Thoracic aorta (tissue), 2 donors: ENCODE measurements at places on chromosomes 7 and 10.

DNA sequence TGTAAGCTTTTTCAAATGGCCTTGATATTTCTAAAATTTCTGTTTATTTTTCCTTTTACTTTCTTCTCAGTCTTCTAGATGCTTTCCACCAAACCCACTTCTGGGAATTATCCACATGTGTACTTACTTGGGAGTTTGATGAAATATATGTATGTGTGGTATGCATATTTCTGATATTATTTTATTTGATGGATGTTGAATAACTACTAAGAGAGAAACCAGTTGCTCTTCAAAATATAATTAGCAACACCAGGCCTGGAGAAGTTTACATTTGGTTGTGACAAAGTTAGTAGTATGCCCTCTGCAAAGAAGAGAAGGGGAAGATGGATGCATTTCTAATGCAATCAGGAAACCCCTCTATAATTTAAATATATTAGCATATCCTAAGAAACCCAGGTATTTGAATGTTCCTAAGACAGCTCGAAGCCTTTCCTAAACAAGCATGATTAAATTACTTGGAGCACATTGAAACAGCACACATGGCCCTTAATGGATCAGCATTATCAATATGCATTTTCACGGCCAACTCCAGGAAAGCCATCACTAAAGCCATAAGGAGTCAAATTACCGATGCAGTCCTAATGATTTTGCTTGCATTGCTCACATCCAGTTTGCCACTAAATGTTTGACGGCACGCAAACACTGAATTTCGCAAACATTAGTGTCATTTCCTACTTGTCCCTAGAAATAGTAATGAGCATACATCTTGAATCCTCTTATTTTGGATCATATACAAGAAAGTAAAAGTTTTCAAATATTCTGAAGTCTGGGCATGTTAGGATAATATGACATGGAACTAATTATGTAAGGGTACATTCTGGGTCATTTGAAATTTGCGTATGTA lies 393.8 kb downstream of the EXOC4 start:
- DNase-seq, result no peak

- no peak for DNase-seq
Measured at GRCh38 chr7:70504254-70504653, 627.7 kb upstream of the GALNT17 start.

DNA sequence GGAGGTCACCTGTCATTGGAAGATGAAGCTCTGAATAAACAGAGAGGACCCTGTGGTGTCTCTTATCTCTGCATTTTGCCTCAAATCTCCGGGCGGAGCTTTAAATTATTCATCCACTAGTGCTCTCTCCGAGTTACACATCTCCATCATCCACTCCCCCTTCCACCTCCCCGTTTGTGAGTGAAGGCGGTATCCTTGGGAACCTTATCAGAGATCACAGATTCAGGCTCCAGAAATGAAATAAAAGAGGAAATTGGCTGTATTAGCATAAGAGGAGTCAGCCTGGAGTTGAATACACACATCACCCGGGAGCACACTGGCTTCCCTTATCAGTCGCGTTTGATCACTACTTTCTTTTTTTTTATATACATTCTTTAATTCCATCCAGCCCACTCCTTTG lies 1184.8 kb downstream of the GATA3 start:
- no peak for DNase-seq

DNA sequence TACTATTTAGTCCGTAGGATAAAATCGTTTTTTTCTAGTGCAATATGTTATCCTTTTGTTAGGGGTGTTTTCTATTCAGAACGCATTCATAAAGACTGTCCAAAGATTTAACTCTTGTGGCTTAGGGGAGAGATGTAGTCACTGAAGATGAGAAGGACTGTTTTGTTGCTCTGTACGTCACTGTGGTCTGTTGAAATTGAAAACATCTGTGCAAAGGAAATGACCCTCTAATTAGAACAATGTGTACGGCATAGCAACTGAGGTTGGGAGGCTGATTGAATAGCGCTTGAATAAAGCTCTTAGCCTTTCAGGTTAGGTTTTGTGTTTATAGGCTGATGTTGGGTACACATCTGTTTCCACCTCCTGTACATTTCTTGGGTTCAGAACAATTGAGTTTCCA lies 453.4 kb upstream of the AKR1E2 start:
- no peak for DNase-seq

GRCh38 chr7:136369225-136369624 lies 392.1 kb upstream of the MTPN start:
- DNase-seq, result no peak

DNA sequence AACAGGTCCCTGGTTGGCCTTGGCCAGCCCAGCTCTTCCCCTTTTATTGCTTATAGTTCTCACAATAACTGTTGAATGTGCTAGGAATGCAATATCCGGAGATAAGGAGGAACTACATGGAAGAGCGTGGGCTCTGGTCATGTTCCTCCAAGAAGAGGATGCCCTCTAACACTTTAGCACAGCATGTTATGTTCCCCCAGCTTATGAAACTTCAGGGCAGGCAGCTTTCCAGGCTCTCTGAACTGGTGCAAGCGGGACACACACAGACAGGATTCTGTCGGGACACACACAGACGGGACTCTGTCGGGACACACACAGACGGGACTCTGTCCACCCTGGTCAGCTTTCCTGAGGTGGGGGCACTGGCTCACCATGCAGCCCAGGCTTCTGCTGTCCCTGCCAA lies 141.6 kb downstream of the PKD1L1 start:
- no peak for DNase-seq

GRCh38 chr10:131500181-131500580 lies 188.7 kb upstream of the TCERG1L start:
- DNase-seq, result no peak

GRCh38 chr7:76281006-76281705 lies 21.3 kb upstream of the HSPB1 start:
- DNase-seq, result no peak

- DNase-seq, result no peak
Measured at GRCh38 chr7:84297616-84298015, 103.0 kb upstream of the SEMA3A start.

DNA sequence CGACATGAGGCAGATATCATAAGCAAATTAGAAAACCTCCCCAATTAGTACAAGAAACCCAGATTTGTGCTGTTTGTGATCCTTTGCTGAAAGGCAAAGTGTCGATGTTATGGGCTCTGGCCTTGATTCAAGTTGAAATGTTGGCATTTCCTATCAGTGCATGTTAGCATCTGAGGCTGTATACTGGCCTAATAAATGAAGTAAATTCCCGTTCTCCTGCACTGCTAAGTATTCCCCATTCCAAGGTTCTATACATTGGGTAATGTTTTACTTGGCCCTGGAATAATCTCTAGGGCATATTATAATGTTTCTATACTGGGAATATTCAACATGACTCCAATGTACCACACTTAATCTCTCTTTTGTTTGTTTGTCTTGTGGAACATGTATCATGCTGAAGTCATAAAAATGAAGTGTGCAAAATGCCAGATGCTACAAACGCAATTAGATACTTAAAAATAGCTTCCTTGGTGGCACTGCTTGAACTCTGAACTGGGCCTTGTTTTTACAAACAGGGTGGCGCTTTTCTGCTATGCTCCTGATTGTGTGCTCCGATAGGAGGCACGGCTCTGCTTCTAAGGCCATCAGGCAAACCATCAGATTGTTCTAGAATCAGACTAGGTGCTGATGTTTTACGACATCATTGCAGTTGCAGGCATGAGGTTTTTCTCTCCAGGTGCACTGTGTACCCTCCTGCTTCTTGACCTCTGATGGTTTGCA lies 156.7 kb upstream of the TCF7L2 start:
- no peak for DNase-seq
